ENCODE measurements at places on chromosomes 11 and 22.
A peak's percentile ranks its signal among the peaks of the same experiment; 100 is the strongest.

GRCh38 chr11:9201372-9202162 lies 63.6 kb downstream of the DENND5A start:
- DNase-seq = peak; percentile 47

- peak; percentile 86 for DNase-seq
These were observed 26.9 kb downstream of the PICALM start for GRCh38 chr11:86041975-86042378.

GRCh38 chr11:77374108-77374507 lies 72.6 kb upstream of the GDPD4 start:
- DNase-seq = no peak

DNA sequence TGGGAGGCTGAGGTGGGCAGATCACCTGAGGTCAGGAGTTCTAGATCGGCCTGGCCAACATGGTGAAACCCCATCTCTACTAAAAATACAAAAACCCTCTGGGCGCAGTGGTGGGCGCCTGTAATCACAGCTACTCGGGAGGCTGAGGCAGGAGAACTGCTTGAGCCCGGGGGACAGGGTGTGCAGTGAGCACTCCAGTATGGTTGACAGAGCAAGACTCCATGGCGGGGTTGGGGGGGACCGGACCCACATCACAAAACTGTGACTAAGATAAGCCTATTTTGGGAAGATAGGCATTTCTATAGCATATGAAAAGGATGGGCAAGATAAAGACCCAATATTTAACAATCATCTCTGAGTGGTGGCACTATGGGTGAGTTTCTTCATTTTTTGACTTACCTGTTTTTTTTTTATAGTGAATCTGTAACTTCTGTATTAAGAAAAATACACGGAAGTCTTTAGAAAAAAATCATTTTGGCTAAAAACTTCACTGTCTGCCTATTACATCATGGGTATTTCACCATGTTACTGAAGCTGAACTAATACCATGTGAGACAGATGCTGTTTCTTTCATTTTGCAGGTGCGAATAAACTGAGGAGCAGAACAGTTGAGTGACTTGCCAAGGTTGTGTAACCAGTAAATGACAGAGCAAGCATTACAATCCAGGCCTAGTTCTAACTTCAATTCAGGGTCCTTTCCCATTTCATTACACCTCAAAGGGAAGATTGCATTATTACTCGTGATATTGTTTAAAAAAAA lies 2.5 kb downstream of the CELF1 start:
- DNase-seq = no peak

- DNase-seq = no peak
These were observed 363.1 kb downstream of the MN1 start for GRCh38 chr22:27438271-27438980.

- DNase-seq = no peak
These were observed 80.1 kb downstream of the EFCAB6 start for GRCh38 chr22:43731988-43732387.

GRCh38 chr11:34633990-34634693 lies 13.2 kb downstream of the EHF start:
- peak; percentile 74 for DNase-seq

GRCh38 chr11:121311373-121311772 lies 18.8 kb downstream of the SC5D start:
- DNase-seq = peak; percentile 18

DNA sequence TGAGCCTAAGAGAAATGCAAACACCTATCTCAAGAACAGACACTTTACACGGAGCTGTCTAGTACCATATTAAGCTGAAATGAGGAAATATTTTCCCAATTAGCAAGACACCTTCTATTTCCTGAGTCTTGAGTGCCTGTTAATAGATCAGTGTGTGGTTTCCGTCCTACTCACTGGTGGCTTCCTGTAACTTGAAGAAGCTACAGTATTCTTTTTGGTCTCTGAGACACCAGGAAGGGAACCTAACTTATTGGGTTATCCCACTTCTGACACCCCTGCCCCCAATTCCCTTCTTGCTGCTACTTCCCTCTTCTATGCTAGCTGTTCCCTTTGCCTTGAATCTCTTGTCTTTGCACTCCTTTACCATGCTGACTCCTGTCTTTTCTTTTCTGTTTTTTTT lies 92.7 kb downstream of the FDX1 start:
- no peak for DNase-seq

DNA sequence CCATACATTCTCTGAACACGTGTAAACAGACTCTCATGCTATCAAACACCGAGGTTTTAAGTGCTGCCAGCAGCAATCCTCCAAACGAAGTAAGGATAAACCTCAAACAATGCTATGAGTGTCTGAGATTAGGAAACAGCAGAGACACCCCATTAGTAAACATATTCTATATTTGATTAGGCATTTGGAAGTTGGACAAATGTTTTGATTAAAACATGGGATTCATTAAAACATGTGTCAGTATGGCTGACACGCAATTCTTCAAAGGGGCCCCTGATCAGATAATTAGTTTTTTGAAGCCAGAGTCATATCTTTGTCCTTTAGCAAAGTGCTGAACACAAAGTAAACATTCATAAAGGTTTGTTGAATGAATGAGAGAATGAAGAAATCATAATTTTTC lies 33.2 kb upstream of the BLID start:
- DNase-seq = no peak

DNA sequence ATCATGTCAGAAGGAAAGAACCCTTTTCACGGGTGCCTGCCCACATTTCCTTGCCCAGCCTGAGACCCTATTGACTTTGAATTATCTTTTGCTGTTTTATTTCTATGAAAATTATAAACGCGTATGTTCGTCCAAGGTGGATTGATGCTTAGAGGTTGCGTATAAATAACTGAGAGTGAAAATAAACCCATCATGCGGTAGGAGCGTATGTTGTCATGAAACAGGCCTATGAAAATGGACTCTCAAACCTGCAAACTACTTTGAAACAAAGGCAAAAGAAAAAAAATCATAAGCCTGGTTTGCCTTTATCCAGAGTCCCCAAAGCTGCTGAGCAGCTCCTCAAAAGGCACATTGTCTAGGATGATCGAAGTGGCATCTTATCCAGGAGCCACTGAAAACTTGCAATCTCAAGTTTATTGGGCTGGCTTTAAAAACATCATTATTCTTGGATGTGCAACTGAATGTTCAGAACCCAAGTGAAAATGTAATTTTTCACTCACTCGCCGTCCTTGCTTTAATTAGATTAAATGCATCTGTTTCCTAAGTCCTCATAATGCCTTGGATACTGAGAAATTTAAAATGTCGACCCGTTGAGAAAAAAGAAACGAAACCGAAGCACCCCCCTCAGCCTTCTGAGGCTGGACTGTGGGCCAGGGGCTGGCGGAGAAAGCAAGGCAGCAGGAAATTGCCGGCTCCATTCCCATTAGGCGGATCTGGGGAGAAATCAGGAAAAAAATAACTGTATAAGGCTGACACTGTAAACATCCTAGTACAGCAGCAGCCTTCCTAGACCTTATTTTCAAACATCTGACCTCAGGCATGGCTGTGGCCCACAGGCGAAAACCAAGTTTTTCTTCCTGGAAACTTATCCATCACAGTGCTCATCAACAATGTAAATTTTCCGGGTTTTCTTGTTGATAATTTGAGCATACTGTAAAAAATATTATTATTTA lies 82.9 kb upstream of the PPARA start:
- no peak for DNase-seq

- no peak for DNase-seq
These were observed 40.7 kb upstream of the CLMP start for GRCh38 chr11:123235656-123236261.

GRCh38 chr11:128407962-128408361 lies 179.4 kb downstream of the ETS1 start:
- no peak for DNase-seq

DNA sequence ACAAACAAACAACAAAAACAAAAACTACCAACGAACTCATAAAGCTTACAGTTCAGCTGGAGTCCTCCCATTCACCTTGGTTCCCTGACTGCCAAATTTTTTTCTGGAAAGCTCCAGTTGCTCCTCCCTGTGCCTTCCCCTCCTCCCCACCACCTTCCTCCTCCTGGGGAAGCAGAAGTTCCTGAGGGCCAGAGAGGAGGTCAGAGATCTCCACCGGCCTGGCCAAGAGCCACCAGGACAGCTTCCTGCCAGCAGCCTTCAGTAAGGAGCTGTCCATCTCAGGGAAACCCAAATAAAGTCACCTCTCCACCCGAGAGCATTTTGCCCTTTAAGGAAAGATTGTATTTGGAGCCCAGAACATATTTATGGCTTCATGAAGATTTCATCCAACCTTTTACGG lies 20.0 kb downstream of the APLNR start:
- DNase-seq = no peak

- no peak for DNase-seq
These were observed 147.7 kb upstream of the TIMP3 start for GRCh38 chr22:32653823-32654222.

- DNase-seq = no peak
These were observed 5.2 kb downstream of the APOL1 start for GRCh38 chr22:36257948-36258670.

- DNase-seq = no peak
These were observed 11.8 kb downstream of the PTS start for GRCh38 chr11:112238041-112238440.

GRCh38 chr11:64562723-64563351 lies 28.2 kb upstream of the SLC22A12 start:
- no peak for DNase-seq

DNA sequence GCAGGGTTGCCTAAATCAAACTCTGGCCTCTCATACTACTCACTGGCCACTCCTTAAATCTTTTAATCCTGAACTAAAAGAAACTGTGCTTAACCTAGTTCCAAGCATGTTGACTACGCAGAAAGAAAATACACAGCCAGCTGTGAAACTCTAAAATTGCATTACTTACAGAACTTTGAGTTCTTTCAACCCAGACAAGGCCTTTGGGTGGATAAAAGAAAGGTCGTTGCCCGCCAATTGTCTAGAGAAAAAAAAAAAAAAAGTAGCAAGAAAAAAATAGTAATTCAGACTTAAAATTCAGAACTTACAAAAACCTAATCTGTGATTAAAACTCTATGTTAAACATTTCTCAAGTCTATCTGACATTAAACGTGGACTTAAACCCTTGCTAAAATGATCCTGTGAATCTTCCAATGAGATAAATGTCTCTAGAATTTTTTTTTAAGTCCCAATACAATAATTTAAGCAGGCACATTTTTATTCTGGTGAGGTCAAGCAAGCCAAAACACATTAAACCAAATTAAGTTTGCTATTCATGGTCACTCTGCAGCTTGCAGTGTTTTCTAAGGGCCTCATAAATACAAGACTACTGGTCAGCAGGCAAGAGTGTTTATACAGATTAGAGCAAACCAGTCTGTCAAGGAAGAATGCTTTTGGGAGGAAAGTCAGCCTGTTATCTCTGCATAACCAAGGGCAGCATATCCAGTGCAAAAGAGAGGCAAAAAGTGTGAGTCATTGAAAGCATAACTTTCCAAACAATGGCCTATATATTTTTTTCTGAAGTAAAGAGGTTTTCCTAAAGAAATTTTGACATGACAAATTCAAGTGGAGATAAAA lies 29.5 kb upstream of the CCDC34 start:
- no peak for DNase-seq

- no peak for DNase-seq
These were observed 27.0 kb downstream of the HEPHL1 start for GRCh38 chr11:94048032-94048709.

DNA sequence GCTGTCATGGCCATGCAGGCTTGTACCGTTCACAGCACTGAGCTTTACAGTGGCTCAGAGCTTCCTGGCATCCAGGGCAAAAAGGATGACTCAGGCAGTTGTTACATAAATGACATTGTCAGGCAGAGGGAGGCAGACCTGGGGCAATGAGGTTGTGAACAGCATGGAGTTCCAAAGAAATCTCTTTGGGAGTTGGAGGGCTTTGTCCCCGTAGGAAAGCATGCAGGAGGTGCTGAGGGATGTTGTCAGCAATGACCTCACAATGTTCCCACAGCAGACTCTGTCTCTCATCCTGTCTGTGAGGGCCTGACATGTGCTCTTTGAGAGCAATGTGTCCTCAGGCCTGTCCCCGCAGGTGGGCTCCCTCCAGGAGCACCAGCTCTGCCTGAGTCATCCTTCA lies 25.9 kb upstream of the PDE2A start:
- no peak for DNase-seq

DNA sequence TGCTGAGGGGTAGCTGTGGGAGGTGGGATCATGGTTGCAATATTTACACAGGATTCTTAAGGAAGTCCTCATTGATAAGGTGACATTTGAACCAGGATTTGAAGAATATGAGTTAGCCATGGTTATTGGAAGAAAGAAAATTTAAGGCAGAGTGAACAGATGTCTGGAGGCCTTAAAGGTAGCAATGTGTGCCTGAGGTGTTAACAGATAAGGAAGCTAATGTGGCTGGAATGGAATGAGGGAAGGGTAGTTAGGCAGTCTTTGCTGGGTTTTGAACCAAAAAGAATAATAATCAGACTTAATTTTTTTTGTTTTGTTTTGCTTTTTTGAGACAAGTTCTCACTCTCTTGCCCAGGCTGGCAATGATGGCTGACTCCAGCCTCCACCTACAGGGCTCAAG lies 9.7 kb upstream of the DEPDC7 start:
- no peak for DNase-seq

DNA sequence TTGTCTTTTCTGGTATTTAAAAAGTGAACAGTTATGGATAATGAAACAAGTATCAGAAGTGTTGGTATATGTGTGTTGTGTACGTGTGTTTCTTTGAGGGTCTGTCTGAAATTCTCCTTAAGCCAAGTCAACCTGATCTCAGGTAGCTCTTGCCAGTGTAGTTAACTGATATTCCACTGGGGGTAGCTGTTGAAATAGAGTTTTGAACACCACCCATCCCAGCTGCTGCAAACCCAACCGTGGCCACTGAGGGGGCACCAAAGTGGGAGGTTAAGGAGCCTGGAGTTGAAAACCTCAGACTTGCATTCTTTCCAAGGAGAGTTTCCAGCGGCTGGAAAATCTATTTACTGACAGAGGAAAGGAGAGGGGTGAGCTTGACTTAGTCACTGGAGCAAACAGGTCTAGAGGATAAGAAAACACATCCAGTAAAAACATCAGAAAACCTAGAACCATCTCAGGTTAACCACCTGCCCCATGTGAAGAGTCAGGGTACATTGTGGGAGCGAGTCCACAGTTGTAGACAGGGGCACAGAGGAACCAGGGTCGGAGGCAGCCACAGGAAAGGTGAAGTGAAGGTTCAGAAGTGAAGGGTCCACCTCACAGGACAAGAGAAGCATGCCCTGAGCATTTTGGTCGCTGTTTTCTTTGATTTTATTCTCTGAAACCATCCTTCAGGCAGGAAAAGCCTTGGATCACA lies 8.8 kb upstream of the CUL5 start:
- peak; percentile 50 for DNase-seq

GRCh38 chr22:38782402-38783094 lies 11.4 kb downstream of the DNAL4 start:
- no peak for DNase-seq

Measured in activated CD4-positive, alpha-beta T cell treated with anti-CD3 and anti-CD28 coated beads, Interleukin-10, Interleukin-2, amounts not matched to agents 100 ng/mL and 50 ng/mL, durations not matched to agents 16 hours and 8 hours (primary cell).